Natural killer cell treated with Interleukin-12 subunit alpha and Interleukin-12 subunit beta and Interleukin-15 and Interleukin-18, amount 100 ng/mL, for 72 hours (primary cell): ENCODE measurements at places on chromosomes 11 and 22.

GRCh38 chr11:118910309-118911112 is 15.2 kb downstream of the BCL9L start:
- peak; percentile 72 for DNase-seq

GRCh38 chr11:103648670-103649400 is 387.6 kb upstream of the DDI1 start:
- no peak for DNase-seq

- no peak for DNase-seq
Observed at GRCh38 chr22:34623580-34623979, 442.4 kb upstream of the ISX start.

DNA sequence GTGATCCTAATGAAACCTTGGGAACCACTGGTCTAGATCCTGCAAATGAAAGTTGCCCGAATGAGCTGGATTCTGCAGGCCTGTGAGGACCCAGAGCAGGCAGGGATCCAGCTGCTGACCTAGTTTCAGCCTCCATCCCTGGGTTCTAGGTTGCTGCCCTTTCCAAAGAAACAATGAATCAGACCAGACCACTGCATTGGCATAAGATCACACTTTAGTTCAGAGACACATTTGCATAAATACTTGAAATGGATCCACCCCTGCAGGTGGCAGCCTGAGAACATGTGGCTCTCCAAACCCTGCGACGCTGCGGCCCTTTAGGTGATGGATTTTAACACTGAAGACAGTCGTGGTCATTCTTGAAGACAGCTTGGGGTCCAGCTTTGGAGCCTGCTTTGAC is 23.7 kb downstream of the ADAMTS8 start:
- DNase-seq = no peak

DNA sequence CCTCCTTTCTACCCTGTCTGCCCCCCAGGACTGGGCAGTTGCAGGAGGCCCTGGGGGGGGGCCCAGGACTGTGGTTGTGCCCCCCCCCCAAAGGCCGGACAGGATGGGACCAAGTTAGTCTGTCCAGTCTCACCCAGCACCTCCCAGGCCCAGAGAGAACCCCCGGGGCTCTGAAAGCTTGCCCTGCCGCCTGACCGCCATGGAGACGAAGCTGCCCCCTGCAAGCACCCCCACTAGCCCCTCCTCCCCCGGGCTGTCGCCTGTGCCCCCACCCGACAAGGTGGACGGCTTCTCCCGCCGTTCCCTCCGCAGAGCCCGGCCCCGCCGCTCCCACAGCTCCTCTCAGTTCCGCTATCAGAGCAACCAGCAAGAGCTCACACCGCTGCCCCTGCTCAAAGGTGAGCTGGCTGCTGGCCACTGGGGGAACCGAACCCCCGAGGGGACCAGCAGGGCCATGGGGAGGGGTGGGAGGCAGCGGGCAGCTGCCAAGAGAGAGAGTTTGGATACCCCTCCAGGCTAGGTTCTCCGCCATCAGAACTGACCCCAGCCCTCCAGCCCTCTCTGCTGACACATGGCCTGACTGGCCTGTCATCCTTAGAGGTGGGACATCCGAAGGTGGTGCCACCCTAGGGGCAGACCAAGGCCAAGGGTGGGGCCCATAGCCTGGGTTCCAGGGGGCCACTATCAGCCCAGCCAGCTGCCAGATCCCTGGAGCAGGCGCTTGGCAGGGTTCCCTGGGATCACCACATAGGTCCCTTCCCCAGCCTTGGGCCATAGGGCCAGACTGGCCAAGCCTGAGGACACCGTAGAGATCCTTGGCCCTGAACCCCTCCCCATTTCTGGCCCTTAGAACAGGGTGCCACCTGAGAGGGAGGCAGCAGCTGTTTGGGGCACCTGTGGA is 1.3 kb downstream of the PPP2R5B start:
- no peak for DNase-seq

DNA sequence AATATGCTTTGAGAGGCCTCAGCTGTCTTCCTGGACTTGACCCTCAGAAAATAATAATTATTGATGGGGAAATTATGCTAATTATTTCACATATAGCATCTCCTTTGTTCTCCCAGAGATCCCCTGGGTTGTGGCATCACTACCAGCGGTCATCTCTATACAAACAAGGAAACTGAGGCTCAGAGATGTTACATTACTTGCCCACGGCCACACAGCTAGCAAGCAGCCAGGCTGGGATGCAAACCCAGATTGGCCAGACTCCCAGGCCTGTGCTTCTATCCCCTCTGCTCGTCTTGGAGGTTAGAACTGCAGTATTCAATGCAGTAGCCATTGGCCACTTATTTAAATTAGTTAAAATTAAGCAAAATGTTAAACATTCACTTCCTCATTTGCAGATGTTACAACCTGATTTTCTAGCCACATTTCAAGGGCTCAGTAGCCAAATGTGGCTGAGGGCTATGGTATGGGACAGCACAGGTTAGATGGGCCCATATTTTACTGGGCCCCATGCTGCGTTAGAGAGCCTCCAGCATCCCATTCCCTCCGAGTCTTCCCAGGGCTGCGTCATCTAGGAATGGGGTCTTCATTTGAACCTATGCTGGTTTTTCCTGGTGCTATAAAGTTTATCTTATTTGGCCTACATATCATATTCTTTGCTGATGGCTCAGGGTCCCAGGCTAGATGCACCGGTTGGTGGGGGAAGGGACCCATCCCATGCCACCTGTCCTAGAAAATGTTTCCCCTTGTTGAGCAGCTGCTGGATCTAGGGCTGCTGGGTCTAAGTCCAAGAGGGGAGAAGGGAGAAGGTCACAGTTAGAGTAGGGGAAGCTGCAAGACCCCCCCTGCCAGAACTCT is 2.2 kb downstream of the SLC35C1 start:
- DNase-seq = no peak

GRCh38 chr22:44037519-44038375 is 13.6 kb downstream of the PARVB start:
- no peak for DNase-seq

GRCh38 chr11:12882670-12883069 is 126.4 kb upstream of the RASSF10 start:
- DNase-seq = no peak

GRCh38 chr22:39078329-39078728 is 1.3 kb downstream of the APOBEC3G start:
- DNase-seq = no peak

- DNase-seq = no peak
Observed at GRCh38 chr11:74446532-74446938, 20.8 kb downstream of the KCNE3 start.

DNA sequence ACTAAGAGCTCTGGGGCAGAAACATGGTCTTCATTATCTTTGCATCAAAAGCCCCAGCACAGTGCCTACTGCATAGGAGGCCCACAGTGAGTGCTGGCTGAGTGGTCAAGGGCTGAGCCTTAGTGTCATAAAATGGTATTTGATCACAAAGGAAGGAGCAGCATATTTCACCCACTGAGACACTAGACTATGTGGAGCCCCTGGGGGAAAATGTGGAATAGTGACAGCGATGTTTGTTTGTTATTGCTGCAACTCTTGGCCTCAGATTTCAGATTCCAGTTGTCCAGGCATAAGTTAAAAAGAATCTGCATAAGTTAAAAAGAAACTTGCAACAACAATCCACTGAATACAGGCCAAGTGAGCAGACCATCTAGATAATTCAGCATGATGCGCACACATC is 7.0 kb downstream of the KIRREL3 start:
- DNase-seq = no peak

GRCh38 chr11:73206801-73207200 is 11.3 kb upstream of the P2RY2 start:
- DNase-seq = no peak

GRCh38 chr11:22657101-22657694 is 9.2 kb upstream of the GAS2 start:
- DNase-seq = no peak

GRCh38 chr11:33700063-33700501 is 544 bp downstream of the C11orf91 start:
- no peak for DNase-seq

- no peak for DNase-seq
Observed at GRCh38 chr11:126483621-126484195, 128.2 kb downstream of the ST3GAL4 start.

DNA sequence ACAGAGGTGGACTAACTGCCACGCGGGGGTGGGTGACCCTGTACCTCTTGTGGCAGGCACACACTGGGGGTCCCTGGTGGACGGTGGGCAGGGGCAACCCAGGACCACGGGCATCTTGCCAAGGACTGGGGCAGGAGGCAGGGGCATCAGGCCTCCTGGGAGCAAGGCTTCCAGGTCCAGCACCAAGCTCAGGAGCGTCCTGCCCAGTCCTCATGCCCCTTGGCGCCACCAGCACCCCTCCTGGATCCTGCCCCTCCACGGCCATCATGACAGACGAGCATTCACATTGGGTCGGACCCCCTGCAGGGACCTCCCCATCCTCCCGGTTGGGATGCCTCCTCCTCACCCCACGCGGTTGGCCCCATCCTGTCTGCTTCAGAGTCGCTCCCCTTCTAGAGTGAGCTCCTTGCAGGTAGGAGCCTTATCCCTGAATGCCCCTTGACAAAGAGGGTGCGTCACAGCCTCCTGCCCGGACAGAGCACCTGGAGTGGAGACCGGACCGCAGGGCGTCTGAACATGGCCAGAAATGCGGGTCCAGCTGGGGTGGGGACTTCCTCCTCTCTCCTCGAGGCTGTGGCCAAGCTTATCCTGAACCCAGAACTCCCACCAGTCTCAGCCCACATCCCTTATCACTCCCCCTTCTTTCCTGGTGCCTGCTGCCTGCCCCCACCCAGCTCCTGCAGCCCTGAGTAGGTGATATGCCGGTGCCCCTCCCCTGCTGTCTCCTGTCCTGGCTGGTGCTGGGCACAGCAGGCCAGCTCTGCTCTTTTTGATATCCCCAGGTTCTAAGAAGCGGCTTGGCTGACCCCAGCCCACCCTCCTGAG is 40.3 kb downstream of the IGF2 start:
- peak; percentile 31 for DNase-seq

DNA sequence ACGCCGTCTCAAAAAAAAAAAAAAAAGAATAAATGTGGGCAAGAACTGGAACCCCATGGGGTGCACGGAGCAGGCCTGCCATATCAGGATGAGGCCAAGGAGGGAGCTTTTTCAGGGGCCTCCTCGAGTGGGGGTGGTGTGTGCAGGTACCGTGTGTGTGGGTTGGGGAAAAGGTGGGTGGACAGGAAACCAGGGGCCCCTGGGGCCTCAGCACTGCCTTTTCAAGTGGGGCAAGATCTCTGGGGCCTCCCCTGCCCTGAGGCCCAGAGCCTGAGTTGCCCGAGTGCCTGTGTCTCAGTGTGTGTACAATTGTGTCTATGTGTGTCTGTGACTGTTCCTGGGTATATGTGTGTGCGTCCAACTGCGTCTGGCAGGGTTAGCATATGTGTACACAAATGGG is 23.8 kb downstream of the TEF start:
- no peak for DNase-seq

GRCh38 chr11:123579482-123579812 is 75.0 kb downstream of the SCN3B start:
- DNase-seq = peak; percentile 51
